ENCODE measurements at places on chromosomes 1 and 21. TPM values are rescaled to one million over a fixed set of nuclear protein-coding genes. Genes with fewer than 3 reads are reported as not detected.

GRCh38 chr1:53176452-53177208 is 20.0 kb upstream of the CPT2 start:
- no peaks in the 10 kb centered on the region for H3K4me1 ChIP-seq
- H3K36me3 ChIP-seq: no peaks in the 10 kb centered on the region
- 0 out of 2 replicates have a peak, but pooled peaks cover 2% of the 10 kb centered on the region for H3K27me3 ChIP-seq

GRCh38 chr21:45080639-45081414 is 6.4 kb downstream of the ADARB1 start:
- H3K4me3 ChIP-seq: no peak overlapping the region
- no peak overlapping the region for H3K27ac ChIP-seq
- peaks cover 9% of the 10 kb centered on the region for H3K4me1 ChIP-seq

GRCh38 chr1:40711465-40712404 is 20.2 kb downstream of the NFYC start:
- no peak overlapping the region for H3K4me3 ChIP-seq
- peak; percentile 20 for DNase-seq
- no peaks in the 10 kb centered on the region for H3K27me3 ChIP-seq
- peaks cover 27% of the 10 kb centered on the region for H3K4me1 ChIP-seq

DNA sequence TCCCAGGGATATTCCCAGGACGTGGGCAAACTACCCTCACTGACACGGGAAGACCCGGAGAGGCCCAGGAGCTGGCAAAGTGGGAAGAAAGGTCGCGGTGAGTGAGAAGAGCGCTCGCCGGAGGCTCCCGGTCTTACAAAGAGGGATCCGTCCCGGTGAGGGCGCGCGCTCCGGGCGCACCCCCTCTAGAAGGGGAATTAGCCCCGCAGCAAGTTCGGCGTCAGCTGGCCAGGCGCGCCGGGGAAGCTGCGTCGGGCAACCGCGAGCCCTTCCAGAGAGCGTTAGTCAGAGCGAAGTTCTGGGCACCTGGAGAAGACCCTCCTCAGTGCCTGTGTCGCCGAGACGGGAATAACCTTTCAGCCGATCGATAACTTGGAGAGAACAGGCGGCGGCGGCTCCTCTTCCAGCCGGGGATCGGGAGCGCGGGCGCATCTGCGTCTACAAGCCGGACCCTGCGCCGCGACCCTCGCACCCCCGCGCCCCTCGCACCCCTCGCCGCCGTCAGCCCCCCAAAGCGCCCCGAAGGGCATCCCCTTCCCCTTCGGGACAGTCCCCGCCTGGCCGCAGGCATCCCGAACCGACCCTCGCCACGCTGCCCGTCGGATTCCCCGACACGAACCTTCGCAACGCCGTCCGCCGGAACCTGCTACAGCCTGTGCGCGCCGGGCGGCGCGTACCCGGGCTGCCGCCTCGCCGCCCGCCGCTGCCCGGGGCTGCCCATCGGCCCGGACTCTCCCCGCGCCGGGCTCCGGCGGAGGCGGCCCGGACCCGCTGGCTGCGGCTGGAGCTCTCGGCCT is 485 bp downstream of the SIPA1L2 start:
- no peak overlapping the region for H3K27ac ChIP-seq
- peak; percentile 9 for DNase-seq
- H3K4me3 ChIP-seq: peak overlapping the region; percentile 72
- no peaks in the 10 kb centered on the region for H3K4me1 ChIP-seq
- no peaks in the 10 kb centered on the region for H3K36me3 ChIP-seq
- no peaks in the 10 kb centered on the region for H3K27me3 ChIP-seq

GRCh38 chr1:3943806-3944577 is 43.9 kb upstream of the C1orf174 start:
- no peaks in the 10 kb centered on the region for H3K36me3 ChIP-seq
- peak overlapping the region; percentile 35 for H3K4me3 ChIP-seq
- peaks cover 48% of the 10 kb centered on the region for H3K4me1 ChIP-seq
- DNase-seq: peak; percentile 77

DNA sequence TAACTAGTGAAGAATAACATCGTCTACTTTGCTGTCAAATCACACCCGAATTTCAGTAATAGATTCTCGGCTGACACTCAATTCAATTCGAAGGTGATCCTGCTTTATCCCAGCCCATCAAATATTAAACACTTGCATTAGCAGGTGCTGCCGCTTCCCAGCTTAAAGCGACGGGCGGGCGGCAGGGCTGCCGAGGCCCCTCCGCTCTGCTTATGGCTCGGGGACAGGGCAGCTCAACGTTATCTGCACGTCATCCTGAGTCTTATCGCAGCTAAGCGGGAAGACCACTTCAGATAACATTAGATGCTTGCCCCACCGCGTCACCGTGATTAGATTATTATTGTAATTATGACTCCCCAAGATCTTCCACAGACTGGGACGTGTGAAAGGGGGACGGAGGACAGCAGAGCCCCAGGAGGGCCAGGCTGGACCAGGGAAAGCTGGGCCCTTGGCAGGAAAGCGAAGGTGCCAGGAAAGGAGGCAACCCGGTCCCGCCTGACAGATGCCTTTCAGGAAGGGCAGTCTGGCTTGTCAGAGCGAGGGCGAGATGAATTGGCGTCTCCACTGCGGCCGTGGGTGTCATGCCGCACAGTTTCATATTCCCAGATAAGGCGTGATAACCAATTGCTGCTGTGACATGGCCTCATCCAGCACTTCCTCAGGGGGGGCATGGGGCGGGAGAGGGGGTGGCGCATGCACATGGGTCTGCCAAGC is 37.0 kb downstream of the DMAP1 start:
- H3K36me3 ChIP-seq: peaks cover 2% of the 10 kb centered on the region
- no peaks in the 10 kb centered on the region for H3K4me1 ChIP-seq
- no peak overlapping the region for H3K4me3 ChIP-seq
- H3K27ac ChIP-seq: no peak overlapping the region

DNA sequence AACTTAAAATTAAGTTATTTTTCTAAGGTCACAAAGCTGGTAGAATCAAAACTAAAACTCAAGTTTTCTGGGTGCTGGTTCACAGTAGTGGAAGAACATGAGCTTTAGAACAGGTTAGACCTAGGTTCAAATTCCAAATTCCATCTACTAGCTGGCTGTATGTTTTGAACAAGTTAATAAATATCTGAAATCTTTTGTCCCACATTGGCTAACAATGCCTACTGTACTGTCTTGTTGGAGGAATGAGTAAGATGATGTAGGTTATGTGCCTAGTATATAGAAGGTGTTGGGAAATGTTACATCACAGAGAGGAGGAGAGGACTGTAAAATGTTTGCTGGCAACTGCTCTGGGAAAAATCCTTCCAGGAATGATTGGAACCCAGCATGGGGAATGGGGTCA is 14.0 kb upstream of the CD247 start:
- H3K4me1 ChIP-seq: peaks cover 27% of the 10 kb centered on the region
- no peaks in the 10 kb centered on the region for H3K27me3 ChIP-seq
- H3K4me3 ChIP-seq: no peak overlapping the region
- no peaks in the 10 kb centered on the region for H3K36me3 ChIP-seq
- DNase-seq: no peak
- H3K27ac ChIP-seq: no peak overlapping the region

- no peaks in the 10 kb centered on the region for H3K36me3 ChIP-seq
- H3K27me3 ChIP-seq: no peaks in the 10 kb centered on the region
- H3K4me3 ChIP-seq: no peak overlapping the region
- peaks cover 15% of the 10 kb centered on the region for H3K4me1 ChIP-seq
- no peak for DNase-seq
Observed at GRCh38 chr1:226686440-226687425, 52.3 kb downstream of the ITPKB start.

GRCh38 chr21:21196087-21196486 is 197.9 kb downstream of the NCAM2 start:
- no peaks in the 10 kb centered on the region for H3K4me1 ChIP-seq
- H3K27me3 ChIP-seq: no peaks in the 10 kb centered on the region
- no peaks in the 10 kb centered on the region for H3K36me3 ChIP-seq
- no peak for DNase-seq
- H3K27ac ChIP-seq: no peak overlapping the region

DNA sequence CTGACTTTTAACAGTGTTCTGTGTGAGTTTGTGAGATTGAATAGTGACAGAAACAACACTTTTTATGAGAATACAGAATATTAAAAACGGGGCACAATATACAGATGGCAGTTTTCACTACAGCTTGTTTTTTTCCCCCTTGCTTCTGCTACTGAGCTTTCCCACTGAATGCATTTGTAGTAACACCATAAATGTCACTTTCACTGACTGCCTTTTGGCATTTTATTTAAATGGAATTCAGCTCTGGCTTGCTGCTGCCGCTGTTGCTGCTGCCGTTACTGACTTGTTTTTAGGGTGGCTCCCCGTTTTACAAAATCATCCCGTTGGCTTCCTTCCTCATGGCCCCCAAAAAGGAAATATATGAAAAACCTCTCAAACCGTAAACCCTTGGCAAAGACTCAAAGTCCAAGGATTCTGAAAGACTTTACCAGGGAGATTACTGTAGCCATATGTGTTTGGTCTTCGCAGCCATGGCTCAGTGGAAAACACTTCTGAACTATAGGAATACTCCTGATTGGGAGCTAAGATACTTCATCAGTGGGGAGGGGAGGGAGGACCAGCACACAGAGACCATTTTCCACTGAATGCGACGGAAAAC is 151.0 kb downstream of the NUF2 start:
- H3K27ac ChIP-seq: peak overlapping the region; percentile 50
- H3K4me1 ChIP-seq: peaks cover 12% of the 10 kb centered on the region
- DNase-seq: peak; percentile 3
- H3K27me3 ChIP-seq: no peaks in the 10 kb centered on the region

DNA sequence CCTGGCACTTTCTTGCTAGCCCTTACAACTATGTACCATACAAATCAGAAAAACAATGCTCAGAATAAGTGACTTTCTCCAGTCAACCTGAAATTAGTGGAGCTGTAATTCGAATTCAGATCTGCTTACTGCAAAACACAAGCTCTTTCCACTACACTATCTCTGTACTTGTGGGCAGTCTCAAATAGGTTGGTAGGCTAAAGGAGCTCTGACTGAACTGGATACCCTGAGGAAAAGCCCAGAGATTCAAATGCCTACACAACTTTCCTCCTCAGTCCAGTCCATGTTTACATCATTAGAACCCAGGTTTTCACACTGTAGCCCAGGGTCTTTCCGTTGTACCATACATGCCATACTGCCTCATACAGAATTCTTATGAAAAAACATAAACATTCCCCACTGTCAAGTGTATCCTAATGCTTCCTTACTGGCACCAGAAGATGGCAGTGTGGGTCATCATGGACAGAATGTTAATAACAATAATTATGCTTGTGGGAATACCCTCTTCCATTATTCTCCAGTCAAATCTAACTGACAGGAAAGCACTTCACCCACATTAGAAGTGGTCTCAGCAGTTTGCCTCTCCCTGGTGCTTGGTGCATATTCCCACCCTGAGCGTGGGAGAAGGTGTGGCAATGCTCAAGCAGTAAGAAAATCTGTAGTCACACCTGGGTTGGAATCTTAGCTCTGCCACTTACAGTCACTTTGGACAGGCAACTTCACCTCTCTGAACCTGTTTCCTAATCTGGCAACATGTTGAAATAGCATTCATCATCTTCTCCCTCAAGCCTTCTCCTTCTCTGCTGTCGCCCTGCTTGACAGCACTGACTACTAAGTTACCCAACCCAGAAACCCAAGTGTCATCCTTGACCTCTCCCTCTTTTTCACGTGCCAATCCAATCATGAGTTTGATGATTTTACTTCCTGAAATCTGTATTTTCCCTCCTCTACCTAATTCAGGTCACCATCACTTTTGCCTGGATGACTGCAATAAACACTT is 14.4 kb upstream of the ZFYVE9 start:
- no peaks in the 10 kb centered on the region for H3K4me1 ChIP-seq
- peaks cover 4% of the 10 kb centered on the region for H3K27me3 ChIP-seq
- H3K27ac ChIP-seq: no peak overlapping the region
- no peaks in the 10 kb centered on the region for H3K36me3 ChIP-seq
- DNase-seq: peak; percentile 40

DNA sequence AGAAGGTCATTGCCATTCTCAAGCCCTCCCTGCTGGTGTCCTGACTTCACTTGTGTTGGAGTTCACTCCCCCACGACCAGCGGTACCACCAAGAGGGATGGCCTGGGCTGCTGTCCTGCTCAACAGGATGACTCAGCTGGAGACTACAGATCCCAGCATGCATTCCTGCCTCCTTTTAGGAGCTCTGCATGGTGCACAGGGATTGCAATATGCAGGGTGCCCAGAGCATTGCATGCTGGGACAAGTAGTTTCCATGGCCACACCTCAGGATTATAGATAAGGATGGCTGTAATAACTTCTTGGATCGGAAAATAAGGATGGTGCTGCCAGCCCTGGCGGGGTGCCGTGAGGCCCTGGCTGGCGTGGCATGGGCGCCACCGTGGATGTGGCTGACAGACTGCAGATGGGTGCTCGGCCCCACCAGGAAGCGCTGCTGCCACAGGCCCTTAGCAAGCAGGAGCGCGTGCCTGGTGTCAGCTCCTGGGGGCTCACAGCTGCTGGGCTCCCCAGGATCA is 150.0 kb downstream of the CASZ1 start:
- DNase-seq: peak; percentile 52
- H3K36me3 ChIP-seq: no peaks in the 10 kb centered on the region
- H3K4me3 ChIP-seq: no peak overlapping the region
- H3K27ac ChIP-seq: no peak overlapping the region

The HHAT gene
- 5.1 TPM for total RNA-seq

The IL12RB2 gene
- total RNA-seq: not detected

The NR1I3 gene
- total RNA-seq: not detected

Data from SJCRH30 (cell line).